Renal cortex interstitium (tissue), 15 donors: ENCODE measurements at places on chromosomes 1 and 21. TPM values are rescaled to one million over a fixed set of nuclear protein-coding genes. Genes with fewer than 3 reads are reported as not detected.
A peak's percentile ranks its signal among the peaks of the same experiment; 100 is the strongest.

DNA sequence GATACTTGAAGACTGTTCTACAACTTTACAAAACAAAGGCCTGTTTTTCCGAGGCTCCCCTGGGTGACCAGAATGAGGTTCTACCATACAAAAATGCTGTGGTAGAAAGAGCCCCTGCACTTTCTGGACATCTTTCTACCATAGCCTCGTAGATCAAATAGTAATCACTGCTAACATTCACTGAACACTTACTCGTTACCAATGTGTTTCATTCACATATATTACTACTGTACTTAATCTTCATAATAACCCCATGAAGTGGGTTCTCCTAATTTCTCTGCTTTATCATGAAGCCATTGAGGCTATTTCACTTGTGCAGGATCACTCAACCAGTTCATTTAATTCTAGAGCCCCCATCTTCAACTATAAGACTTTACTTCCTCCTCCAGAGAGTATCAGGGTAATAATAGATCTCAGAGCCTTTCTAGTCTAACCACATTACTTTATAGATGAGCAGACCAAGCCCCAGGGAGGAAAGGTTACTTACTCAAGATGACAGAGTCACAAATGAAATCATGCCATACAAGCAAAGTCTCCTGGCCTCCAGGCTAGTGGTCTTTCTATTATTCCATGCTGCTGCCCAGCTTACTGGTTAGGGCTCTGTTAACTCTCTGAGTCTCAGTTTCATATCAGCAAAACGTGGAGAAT lies 46.7 kb upstream of the OSBPL9 start:
- DNase-seq = no peak

- DNase-seq = no peak
These were observed 213.5 kb downstream of the RPS6KC1 start for GRCh38 chr1:213264531-213264930.

- DNase-seq = peak; percentile 68
These were observed at the start of gene KCNK1 for GRCh38 chr1:233613252-233614172. Gene KCNK1, plus strand, starts transcription at chr1:233614106. Its CDS starts 66 bp downstream, at chr1:233614172.

DNA sequence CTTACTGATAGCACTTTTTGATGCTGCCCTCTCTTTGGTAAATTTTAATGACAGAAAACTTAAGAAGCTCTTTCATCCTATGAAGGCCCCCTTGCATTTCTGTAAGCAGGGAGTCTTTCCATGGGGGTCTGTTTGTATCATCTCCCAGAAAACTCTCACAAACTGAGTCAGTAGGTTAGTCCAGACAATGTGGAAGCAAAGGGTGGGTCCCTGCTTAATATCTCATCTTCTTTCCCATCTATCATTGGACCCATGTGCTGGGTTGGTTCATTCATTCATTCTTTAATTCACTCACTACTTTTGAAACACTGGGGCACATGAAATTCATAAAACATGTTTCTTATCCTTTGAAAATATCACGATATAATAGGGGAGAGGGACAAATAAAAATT lies 164.3 kb downstream of the NTMT2 start:
- DNase-seq = no peak

- no peak for DNase-seq
These were observed 10.3 kb downstream of the ACTRT2 start for GRCh38 chr1:3031401-3032221.

DNA sequence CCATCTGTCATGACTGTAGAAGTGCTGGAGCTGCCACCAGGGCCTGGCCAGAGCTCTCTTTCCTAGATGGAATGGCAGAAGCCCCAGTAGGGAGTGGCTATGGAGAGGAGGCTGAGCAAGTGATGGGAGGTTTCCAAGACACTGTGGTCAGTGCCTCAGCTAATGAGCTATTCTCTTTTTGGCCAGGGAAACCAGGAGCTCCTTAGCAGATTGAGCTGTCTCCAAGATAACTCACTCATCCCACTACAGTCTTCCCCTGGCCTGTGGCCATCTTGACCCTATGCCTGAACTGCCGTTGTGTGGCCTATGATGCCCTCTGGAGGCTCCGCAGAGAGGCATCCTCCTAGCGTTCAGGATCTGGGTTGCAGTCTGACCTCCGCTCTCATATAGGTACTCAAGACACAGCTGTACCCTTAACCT lies 60.5 kb downstream of the ERI3 start:
- DNase-seq = no peak

DNA sequence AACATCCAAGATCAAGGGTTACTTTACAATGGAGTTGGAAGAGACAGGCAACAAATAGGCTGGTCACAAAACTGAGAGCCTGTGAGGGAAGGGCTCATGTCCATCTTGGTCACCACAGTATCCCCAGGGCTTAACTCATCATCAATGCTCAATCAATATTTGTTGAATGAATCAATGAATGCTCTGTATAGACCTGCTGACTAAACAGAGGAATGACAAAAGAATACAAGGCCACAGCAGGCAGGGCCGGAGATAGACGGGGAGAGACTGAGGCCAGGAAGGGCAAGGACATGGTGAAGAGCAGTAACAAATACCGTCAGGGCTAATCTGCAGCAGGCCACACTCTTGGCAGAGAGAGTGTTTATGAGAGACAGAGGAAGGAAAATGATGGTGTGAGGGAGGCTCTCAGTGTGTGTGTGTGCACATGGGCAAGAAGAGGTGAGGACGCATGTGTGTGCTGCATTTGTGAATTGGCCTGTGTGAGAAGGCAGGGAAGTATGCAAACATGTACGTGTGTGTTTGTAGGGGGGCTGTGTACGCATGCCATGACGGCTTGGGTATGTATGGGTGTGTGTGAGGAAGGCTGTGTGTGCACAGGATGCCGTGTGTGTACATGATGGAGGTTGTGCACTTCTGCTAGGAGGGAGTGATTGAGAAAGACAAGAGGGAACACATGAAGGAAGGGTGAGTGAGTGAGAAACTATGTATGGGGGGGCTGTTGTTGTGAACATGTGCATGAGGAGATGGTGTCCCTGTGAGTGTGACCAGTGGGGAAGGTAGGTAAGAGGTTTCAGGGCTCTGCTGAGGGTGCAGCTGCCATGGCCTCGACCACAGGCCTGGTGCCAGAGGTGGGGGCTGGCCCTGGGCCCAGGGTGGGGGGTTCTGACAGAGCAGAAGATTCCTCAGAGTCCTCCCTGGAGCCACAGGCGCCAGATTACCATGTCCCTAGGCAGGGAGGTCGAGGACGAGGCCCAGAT lies 15.4 kb downstream of the AHDC1 start:
- no peak for DNase-seq

DNA sequence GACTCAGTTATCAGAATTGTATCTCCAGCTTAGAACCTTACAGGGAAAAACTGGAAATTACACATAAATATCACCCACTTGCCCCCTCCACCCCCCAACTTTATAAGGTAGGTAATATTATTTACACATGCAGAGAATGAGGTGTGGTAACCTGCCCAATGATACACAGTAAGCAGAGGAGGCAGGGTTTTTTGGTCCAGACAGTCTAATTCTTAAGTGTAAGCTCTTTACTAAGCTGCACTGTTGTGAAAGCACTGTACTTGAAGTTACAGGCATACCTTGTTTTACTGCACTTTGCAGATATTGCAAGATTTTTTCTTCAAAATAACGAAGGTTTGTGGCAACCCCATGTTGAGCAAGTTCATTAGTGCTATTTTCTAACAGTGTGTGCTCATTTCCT lies 24.8 kb upstream of the MYOCOS start:
- no peak for DNase-seq

GRCh38 chr1:242062271-242062670 lies 63.4 kb upstream of the MAP1LC3C start:
- DNase-seq = no peak

- no peak for DNase-seq
These were observed 12.6 kb upstream of the MNDA start for GRCh38 chr1:158818560-158818959.

GRCh38 chr1:38043036-38043747 lies 3.4 kb downstream of the POU3F1 start:
- no peak for DNase-seq

- DNase-seq = no peak
These were observed 31.0 kb downstream of the FBXO42 start for GRCh38 chr1:16321176-16321867.

DNA sequence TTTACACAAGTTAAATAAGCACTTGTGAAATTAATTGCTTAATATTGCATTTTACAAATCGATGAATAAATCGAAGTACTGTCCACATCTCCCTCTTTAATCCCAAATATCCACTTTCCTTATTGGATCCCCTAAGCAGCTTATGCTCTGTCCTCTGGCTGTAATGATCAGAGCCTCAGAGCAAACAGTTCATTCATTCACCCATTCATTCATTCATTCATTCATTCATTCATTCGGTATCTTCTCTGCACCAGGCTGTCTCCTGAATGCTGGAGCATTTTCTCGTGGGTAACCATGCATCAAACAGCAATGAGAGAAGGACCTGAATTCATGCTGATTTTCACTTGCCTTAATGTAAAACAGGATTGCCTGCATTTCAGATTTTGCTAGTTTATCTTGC lies 69.5 kb upstream of the IGSF21 start:
- no peak for DNase-seq

DNA sequence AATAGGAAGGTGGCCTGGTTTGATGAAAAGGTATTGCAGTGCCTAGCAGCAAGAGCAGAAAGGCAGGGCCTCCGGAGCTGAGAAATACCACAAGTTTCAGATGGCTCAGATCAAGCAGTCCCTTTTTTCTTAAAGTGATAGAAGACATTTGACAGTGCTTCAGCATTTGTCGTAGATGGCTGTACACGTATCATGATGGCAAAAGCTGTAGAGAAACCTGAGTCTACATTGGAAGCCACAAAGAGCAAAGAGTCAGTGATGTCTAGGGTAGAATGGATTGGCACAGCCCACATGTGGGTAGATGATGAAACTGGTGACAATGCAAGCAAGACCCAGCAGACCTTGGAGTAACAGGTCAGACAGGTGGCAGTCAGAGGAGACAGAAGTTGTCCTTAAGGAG lies 101.3 kb upstream of the ARTN start:
- no peak for DNase-seq

GRCh38 chr1:86421601-86422280 lies 2.2 kb upstream of the CLCA2 start:
- DNase-seq = no peak

- DNase-seq = no peak
These were observed 107.0 kb downstream of the CTH start for GRCh38 chr1:70518106-70518505.

GRCh38 chr1:51072043-51072439 lies 30.0 kb upstream of the C1orf185 start:
- DNase-seq = no peak

DNA sequence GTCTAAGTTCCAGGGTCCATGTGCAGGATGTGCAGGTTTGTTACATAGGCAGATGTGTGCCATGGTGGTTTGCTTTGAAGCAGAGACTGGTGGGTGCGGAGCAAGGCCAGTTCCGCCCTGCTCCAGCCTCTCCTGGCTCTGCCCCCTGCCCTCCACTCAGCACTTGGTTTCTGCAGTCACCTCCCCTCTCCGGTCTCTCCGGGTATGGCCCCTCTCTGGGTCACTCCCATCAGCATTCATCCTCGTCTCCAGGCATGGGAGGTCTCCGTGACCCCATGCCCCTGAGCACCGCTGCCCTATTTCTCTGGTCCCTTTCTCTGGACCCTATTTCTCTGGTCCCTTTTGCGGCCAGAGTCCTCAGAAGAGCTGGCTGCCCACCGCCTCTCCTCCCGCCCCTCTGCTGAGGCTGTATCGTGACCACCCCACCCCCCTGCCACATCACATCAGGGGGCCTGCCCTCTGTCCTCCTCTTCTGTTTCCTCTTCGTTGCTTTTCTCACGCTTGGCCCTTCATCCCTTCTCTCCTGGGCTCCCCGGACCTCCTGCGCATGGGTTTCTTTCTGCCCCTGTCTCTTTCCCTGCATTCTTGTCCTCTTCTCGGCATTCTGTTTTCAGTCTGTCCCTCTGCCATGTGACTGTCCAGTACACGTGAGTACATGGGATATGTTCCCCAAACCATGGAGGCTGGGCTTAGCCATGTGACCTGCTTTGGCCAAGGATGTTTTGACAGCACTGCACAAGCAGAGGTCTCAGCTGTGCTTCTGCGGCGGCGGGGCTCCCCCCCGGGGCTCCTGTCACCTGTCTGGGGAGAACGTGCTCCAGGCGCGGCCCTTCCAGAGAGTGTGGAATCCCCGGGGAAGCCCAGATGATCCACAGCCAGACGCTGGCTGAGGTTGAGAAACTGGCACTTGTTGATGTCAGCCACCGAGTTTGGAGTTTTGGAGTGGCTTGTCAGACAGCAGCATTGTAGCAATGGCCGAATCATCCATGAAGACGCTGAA lies 54.4 kb upstream of the C1orf174 start:
- DNase-seq = no peak

GRCh38 chr1:15928971-15929965 lies 46.6 kb downstream of the ZBTB17 start:
- no peak for DNase-seq

- peak; percentile 53 for DNase-seq
These were observed 28.3 kb downstream of the EIF2D start for GRCh38 chr1:206583707-206584648.

- no peak for DNase-seq
These were observed 291.1 kb upstream of the ADGRL2 start for GRCh38 chr1:81509594-81509993.

DNA sequence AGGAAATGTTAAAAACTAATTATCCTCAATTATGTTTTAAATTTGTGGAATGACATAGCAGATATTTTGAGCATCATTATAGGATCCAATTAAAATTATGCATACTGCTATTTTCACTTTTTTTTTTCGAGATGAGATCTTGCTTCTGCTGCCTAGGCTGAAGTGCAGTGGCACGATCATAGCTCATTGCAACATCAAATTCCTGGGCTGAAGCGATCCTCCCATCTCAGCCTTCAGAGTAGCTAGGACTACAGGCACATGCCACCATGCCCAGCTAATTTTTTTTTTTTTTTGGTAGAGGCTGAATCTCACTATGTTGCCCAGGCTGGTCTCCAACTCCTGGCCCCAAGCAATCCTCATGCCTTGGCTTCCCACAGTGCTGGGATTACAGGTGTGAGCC lies 11.3 kb upstream of the SLC1A7 start:
- DNase-seq = no peak

C21orf91 gene
- polyA plus RNA-seq = 23.7 TPM

SPRR1B gene
- not detected for polyA plus RNA-seq

IGSF21 gene
- 0.26 TPM for polyA plus RNA-seq

MROH9 gene
- polyA plus RNA-seq = not detected

MPL gene
- 0.78 TPM for polyA plus RNA-seq

TMEM81 gene
- 5.0 TPM for polyA plus RNA-seq

ENAH gene
- 112 TPM for polyA plus RNA-seq

NLRP3 gene
- 1.0 TPM for polyA plus RNA-seq

KRTAP10-2 gene
- polyA plus RNA-seq = not detected

PDE9A gene
- polyA plus RNA-seq = 54.3 TPM
